ENCODE measurements at places on chromosomes 4 and X.

GRCh38 chr4:152073351-152074087, 312.7 kb upstream of the GATB start:
- DNase-seq = no peak

GRCh38 chr4:63063760-63064159, 1345.5 kb downstream of the TECRL start:
- no peak for DNase-seq

DNA sequence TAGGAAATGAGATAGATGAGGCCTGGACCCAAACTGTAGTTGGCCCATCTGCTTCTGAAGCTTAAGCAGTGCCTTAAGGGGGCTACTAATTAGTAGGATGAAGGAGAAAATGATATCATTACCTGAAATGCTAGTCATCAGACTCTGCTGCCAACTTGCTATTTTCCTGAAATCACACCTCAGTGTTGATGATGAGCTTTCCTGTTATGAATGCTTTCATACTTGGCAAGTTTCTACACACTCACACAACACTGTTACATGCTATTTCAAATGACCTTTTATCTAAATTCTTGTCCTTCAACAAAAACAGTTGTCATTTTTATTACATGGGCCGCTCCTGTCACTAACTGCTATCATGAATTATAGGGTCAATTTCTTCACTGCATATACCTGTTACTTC, 416.0 kb downstream of the PRDM5 start:
- no peak for DNase-seq

GRCh38 chr4:11252149-11252548, 176.5 kb downstream of the HS3ST1 start:
- no peak for DNase-seq

- DNase-seq = no peak
Measured at GRCh38 chr4:169185133-169185956, 85.4 kb downstream of the SH3RF1 start.

- DNase-seq = no peak
Measured at GRCh38 chr4:149306537-149306936, 509.1 kb downstream of the IQCM start.

DNA sequence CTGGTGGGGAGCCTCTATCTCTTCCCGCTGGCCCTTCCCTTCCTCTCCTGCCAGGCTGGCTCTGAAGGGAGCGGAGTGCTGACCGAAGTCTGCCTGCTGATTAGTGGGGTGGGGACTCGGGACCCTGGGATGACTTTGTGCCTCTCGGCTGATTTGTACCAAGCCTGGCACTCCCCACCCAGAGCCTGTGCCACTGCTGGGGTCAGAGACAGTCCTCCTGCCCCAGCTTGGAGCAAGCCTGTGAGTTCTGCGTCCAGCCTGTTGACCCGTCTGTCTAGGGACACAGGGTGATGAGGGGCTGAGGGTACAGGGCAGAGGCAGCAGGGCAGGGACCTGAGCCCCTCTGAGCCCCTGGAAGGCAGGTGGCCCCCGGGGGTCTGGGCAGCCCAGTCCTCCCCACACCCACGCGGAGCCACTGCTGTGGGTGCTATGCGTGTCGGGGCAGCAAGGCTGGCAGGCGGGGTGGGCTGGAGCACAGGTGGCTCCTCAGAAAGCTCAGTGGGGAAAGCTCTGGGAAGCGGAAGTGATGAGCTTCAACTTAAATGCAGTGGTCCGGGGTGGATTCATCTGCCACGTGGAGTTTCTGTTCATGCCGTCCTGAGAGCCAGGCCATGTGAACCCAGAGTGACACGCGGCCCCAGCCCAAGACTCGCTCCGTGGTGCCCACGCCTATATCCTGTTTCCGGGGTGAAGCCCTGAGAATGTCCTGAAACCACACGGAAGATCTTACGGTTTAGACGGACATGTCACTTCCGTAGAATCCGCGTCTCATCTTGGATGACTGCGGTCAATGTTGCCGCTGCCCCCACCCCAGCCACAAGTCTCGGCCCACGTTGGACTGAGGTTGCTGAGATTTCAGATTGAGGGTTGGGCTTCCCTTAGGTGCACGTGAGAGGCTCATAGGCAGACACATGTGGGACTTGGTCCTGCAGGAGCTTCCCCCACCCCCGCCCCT, 21.1 kb upstream of the UVSSA start:
- DNase-seq = no peak

- no peak for DNase-seq
Measured at GRCh38 chr4:163473576-163473975, at the start of gene TKTL2. Gene TKTL2, minus strand, starts transcription at chr4:163473754. Its CDS starts 20 bp downstream, at chr4:163473734.

- no peak for DNase-seq
Measured at GRCh38 chr4:47534772-47535171, 49.7 kb downstream of the ATP10D start.

GRCh38 chr4:130035391-130035790, 939.4 kb downstream of the C4orf33 start:
- DNase-seq = no peak

- no peak for DNase-seq
Measured at GRCh38 chrX:150465326-150465725, 102.2 kb downstream of the MAMLD1 start.

GRCh38 chrX:55593296-55593695, 29.9 kb upstream of the FOXR2 start:
- DNase-seq = no peak

DNA sequence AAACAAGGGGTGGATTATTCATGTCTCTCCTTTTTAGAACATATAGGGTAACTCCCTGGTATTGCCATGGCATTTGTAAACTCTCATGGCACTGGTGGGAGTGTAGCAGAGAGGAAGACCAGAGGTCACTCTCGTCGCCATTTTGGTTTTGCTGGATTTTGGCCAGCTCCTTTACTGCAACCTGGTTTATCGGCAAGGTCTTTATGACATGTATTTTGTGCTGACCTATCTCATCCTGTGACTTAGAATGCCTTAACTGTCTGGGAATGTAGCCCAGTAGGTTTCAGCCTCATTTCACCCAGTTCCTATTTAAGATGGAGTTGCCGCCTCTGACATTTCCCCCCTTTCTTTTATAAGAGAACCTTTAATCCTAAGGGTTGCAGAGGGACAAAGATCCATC, 45.8 kb downstream of the MGST2 start:
- no peak for DNase-seq

DNA sequence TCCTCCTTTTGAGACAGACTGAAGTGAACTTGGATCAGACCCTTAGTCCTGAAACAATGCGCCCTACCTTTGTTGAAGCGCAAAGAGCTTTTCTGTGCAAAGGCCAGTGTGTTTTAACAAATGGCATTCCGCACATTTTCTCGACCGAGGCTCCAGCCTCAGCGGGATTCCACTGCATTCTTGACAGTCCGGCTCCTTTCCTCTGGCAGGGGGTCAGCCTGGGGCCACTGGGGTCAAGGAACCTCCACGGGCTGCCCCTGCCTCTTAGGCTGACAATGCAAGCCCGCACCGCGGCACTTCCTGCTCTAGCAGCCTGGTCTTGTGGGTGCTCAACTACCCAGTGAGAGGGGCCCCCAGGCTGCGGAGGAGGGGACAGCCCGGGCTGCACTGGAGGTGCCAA, 47.2 kb upstream of the TFDP3 start:
- DNase-seq = no peak

GRCh38 chrX:107465932-107466620, 16.6 kb downstream of the FRMPD3 start:
- no peak for DNase-seq

DNA sequence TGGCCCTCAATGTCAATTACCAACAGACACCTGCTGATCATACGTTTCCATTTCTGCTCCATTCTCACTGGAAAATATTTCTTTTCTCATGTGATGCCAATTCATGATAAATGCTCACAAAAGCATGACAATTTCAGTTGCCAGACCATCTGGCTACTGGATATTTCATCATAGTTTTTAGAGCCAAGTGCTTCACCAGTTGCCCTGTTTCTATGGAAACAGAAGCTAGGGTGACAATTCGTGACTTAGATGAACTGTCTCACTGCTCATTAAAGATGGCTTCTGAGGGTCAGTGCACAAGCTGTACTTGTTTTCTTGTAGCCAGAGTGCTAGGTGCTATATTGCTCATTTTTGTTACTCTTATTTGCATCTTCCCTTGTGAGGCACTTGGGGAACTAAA, 184.9 kb downstream of the COMMD8 start:
- DNase-seq = no peak

DNA sequence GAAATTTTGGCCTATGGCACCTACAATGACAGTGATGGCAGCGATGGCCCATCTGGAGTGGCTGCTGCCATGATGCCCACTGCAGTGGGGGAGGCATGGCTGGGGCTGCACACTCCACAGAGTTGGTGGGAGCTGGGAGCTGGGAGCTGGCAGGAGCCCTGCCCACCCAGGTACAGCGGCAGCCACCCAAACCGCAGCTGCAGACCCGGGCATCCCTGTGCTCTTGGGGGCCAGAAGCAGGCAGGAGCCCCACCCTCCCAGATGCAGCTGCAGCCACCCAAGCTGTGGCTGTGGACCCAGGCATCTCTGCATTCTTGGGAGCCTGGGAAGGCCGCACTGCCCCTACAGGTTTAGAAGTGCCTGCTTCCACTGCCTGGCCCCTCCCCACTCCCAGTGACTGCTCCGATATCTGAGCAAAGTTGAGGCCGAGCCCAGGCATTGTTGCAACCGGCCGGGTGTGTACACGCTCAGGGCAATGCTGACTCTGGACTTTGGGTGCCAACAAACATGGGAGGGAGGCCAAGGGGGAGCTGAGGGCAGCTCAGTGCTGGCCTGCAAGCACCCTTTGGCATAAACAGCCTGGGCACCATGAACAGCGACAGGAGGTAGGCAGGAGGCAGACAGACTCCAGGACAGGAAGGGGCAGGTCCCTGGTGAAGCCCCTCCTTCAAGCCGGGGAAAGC, 82.8 kb downstream of the PPP4R3C start:
- no peak for DNase-seq

- no peak for DNase-seq
Measured at GRCh38 chr4:24765376-24765988, 29.9 kb upstream of the SOD3 start.

GRCh38 chr4:92618968-92619367, 315.2 kb downstream of the GRID2 start:
- no peak for DNase-seq

GRCh38 chr4:54992266-54992665, 133.1 kb downstream of the KDR start:
- DNase-seq = no peak

DNA sequence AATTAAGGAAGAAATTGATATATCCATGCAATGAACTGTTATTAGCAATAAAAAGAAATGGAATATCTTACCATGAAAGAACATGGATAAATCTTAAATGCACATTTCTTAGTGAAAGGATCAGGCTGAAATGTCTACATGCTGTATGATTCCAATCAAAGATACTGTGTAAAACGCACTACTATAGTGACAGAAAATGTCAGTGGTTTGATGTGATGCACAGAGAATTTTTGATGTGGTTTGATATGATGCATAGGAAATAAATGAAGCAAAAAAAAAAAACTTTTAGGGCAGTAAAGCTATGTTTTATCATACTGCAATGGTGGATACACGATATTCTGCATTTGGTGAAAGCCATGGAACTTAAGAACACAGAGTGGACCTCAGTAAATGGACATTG, 547.6 kb downstream of the GABRG1 start:
- DNase-seq = no peak

GRCh38 chr4:183563874-183564273, 59.0 kb downstream of the ING2 start:
- DNase-seq = no peak

DNA sequence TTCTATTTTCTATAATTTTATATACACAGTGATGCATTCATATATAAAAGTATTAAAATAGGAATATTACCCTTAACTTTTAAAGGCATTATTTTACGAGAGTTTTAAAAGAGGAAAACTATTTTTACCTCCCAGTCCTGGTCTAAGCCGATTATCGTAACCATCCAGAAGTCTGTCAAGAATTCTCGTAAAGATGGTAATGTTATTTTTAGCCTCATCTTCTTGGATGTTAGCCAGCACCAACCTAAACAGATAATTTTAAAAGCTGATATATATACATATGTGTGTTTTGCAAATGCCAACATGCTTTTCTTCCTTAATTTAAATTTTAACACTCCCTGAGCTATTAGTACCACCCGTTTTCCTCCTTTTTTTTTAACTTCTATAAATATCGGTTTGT, 4.0 kb downstream of the GABRA2 start:
- no peak for DNase-seq

DNA sequence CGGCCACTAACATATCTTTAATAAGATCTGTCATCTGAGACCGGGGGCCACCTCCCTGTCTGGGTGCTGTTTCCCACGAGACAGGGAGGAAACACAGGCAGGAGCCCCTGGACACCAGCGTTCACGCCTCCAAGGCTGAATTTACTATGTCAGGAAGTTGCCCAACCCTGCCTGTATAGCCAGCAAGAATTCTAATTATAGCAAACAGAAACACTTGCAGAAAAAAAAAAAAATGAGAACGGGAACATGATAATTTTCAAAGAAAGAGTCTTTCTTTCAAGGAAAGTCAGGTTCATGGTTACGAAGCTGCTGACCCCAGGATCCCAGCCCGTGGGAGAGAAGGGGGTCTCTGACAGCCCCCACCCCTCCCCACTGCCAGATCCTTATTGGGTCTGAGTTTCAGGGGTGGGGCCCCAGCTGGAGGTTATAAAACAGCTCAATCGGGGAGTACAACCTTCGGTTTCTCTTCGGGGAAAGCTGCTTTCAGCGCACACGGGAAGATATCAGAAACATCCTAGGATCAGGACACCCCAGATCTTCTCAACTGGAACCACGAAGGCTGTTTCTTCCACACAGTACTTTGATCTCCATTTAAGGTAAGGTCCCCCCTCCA, at the start of gene IL3RA:
IL3RA (plus strand) TSS at position 455 of the 613 bp plus-strand sequence. CDS start 4,981 bp downstream, outside the sequence.
- DNase-seq = no peak
